ENCODE measurements at places on chromosomes 16 and 17.

GRCh38 chr16:9666834-9667480, 515.3 kb downstream of the GRIN2A start:
- DNase-seq = no peak

DNA sequence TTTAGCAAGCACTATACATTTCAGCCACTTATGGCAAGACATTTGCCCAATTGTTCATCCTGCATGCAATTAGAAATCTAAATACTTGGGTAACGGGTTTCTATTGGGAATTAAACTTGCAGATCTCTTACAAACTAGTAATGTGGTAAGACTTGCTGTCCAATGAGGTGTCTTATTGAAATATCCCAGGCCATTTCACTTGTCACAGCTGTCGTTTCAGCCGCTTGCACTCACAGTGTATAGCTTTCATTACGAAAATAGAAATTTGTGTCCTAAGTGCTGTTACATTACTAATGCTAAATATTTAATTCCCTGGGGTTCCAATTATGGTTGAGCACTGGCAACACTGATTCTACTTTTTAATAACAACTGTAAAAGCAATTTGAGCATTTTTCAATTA, 40.3 kb upstream of the IRX5 start:
- DNase-seq = no peak

DNA sequence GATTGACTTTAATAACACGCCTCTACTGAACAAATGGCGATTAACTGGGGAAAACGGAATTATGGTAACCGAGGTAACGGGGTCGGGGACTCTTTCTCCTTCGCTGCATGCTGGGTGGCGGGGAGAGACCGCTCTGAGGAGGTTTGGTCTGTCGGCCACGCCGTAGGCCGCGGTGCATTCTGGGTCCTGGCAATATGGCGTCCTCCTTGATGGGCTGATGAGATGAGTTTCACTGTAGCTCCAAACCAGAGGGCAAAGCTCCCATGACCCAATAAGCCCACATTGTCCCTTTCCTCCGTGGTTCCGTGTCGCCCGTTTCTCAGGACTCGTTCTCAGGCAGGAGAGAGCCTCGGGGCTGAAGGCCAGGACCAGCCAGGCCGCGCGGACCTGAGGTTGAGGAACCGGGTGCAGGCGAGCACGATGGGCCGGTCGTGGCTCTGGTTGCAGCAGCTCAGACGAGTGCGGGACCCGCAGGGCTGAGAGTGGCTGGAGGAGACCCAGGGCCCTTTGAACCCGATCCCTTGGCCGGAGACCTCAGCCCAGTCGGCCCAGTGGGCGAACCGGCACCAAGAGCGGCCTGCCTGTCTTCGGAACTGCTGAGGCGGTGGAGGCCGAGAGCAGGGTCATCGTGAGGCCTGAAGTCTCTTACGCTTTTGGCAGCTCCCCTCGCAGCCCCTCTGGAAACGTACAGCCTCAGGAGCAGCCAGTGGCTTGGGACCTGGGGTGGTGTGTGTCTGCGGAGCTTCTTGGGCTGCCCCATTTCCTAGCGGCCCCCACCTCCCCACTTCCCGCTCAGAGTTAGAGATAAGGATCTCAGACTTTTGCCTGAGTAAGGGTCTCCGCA, at the start of gene RPTOR:
RPTOR (plus strand) TSS at position 184 of the 844 bp plus-strand sequence. CDS start 792 bp downstream, outside the sequence.
- DNase-seq = peak; percentile 60

- no peak for DNase-seq
Observed at GRCh38 chr17:19461116-19461515, 50.1 kb downstream of the RNF112 start.

DNA sequence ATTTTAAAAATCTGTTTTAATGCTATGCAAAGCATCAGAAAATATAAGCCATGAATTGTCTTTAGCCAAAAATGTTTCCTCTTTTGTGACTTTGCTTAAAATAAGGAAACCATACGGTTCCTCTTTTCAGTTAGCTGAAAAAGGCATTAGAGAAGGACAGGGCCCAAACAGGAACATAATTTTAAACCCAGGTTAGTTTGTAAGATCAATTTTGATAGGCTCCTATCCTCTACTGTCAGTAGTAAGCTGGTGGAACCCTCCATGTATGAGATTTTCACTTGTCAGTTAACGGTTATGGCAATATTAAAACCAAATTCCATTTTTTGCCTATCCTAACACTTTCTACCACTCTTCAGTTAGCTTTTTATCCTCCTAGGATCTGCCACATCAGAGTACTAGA, 4.3 kb downstream of the EVI2B start:
- DNase-seq = no peak

DNA sequence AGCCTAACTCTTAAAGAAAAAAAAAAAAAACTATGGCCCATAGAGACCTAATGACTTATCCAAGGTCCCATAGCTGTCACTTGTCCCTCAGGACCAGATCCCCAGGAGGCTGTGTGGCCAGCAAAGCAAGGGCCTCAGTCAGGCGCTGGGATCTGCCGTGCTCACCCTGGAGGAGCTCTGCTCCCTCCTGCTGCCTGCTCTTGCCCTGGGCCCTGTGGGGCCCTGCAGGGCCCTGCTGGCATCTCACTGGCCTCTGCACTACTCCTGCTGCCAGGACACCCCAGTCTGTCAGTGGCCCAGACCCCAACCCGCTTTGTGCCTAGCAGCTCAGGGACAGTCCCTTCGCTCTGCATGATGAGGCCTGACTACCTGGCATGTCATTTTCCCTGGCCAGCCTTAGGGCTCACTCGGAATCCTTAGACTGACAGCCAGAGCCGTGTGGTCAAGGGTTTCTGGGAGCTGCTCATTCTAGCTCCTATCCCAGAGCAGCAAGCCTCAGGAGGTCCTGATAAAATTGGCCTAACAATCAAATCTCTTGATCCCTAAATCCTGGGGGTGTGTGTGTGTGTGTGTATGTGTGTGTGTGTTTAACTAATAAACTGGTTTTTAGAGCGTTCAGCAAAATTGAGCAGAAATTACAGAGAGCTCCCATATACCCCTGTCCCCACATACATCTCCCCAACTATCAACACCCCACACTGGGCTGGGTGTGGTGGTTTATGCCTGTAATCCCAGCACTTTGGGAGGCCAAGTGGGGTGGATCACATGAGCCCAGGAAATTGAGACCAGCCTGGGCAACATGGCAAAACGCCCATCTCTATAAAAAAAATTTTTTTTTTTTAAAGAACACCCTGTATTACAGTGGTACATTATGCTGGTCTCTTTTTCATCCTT, 21.7 kb downstream of the KATNIP start:
- no peak for DNase-seq

- DNase-seq = no peak
Observed at GRCh38 chr16:80250381-80250780, 290.4 kb upstream of the DYNLRB2 start.

- DNase-seq = no peak
Observed at GRCh38 chr16:23502466-23502865, 7.8 kb downstream of the GGA2 start.

DNA sequence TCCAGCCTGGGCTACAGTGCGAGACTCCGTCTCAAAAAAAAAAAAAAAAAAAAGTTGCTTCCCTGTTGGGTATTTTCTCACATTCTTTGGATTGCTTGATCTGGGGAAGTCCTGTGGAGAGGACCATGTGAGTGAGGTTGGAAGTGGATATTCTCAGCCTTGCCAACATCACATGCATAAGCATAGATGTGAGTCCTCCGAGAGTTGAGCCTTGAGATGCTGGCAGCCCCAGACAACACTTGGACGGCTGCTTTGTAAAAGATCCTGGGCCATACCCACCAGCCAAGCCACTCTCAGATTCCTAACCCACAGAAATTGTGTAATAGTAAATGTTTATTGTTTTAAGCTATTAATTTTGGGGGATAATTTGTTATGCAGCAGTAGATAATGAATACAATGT, 1570.0 kb upstream of the GOT2 start:
- DNase-seq = no peak

Measured in CMK (cell line).